ENCODE measurements at places on chromosomes 7 and 10.
A peak's percentile ranks its signal among the peaks of the same experiment; 100 is the strongest.

- no peak for DNase-seq
Observed at GRCh38 chr7:11847336-11847735, 15.3 kb upstream of the THSD7A start.

- no peak for DNase-seq
Observed at GRCh38 chr7:94059746-94060145, 55.6 kb upstream of the BET1 start.

DNA sequence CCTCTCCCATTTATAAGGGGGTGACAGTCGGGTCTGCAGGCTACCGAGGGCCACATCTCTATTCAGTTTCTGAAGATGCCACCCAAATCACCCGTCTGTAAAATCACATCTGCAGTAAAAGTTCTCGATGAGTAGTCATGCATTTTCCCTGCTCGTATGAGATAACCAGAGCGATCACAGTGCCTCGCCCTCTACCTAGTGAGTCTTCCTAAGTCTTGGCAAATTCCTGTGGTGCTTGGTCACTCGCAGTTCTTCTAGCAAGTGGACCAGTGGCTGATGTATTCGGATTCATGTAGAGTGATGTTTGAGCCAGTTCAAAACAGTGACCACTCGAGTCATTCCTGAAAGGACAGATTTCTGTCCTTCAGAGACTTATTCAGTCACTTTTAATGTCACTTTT, 44.9 kb downstream of the INSYN2A start:
- no peak for DNase-seq

DNA sequence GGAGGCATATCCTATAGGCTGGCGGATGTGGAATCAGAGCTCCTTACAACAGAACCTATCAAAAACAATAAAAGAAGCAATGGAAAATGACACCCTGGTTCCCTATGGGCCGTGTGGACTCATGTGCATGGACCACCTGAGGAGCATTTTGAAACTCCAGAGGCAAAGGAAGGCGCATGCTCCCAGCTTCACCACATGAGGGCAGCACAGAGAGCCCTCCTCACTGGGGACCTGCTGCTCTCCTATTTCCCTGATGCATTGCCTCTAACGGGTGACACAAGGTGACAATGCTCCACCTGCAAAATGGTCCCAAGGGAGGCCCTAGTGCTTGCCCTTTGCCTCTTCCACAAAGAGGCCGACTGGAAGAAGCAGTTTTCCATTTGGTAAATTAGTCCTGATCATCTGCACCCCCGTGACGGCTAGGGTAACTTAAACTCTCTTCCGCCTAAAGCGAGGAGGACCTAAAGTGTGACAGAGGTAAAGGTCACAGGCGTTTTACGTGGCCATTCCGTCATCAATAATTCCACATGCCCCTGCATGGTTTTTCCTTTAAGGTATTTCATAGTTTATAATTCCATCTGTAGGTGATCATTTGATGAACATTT, 67.7 kb downstream of the GPAM start:
- peak; percentile 7 for DNase-seq

GRCh38 chr10:78331391-78331922, 297.8 kb downstream of the RPS24 start:
- DNase-seq = no peak

DNA sequence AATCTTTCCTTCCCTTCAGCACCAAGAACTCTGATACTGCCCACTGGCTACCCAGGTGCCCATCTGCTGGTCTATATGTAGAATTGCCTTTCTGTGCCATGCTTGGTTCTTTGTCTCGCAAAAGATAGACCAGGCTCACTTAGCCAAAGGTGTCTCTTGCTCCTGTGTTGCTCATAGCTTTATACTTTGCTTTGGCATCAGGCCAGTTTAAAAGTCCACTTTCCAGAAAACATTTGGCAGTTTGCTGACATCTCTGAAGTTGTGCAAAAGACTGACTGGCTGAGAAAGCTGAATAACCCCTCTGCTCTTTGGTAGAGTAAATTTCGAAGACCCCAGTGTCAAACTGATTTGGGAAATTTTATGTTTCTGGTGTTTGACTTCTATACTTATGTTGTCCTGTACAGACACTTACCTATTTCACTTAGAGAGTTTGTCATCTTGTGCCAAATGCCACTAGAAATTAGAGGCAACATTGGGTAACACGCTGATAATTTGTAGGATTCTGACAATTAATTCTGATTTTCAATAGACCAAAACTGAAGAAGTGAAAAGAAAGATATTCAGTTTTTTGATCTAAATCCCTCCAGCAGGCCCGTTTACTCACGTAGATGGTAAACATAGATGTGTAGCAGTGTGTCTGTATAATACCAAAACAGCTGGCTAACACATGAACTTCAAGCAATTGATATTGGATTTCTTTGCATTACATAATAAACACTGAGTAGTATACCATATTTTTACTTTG, 91.1 kb downstream of the CPED1 start:
- no peak for DNase-seq

- no peak for DNase-seq
Observed at GRCh38 chr7:45711161-45711490, 137.0 kb downstream of the ADCY1 start.

- DNase-seq = no peak
Observed at GRCh38 chr10:8048281-8049008, 6.0 kb upstream of the GATA3 start.

DNA sequence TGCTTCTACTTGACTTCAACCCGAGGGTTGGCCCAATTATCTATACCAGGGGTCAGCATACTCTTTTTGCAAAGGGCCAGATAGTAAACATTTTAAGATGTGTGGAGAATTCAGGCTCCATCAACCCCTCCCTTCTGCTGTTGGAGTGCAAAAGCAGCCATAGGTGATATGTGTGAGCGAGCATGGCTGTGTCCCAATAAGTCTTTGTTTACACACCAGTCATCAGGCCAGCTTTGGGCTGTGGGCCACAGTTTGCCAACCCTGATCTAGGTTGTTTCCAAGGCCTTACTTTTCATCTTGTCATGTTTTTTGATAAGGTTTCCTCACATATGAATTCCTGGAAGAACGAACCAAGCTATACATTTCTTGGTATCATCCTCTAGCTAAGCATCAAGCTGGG, 136.9 kb upstream of the VIPR2 start:
- no peak for DNase-seq

- DNase-seq = no peak
Observed at GRCh38 chr7:138720286-138720685, 19.1 kb upstream of the SVOPL start.

GRCh38 chr10:19877466-19878255, 61.4 kb downstream of the PLXDC2 start:
- DNase-seq = no peak

GRCh38 chr10:79196470-79197461, 128.0 kb downstream of the ZMIZ1 start:
- DNase-seq = peak; percentile 56

GRCh38 chr7:19107356-19108146, 9.9 kb downstream of the TWIST1 start:
- DNase-seq = no peak

DNA sequence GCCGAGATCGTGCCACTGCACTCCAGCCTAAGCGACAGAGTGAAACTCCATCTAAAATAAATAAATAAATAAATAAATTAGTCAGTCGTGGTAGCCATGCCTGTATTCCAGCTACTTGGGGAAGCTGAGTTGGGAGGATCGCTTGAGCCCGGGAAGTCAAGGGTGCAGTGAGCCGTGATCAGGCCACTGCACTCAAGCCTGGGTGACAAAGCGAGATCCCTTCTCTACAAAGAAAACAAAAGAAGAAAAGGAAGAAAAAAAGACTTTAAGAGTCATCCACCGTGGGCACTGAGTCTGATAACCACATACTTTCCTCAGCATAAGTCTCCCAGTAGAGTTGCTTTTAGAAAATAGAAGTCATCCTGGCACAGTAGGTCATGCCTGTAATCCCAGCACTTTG, 2.6 kb downstream of the TMEM254 start:
- no peak for DNase-seq

DNA sequence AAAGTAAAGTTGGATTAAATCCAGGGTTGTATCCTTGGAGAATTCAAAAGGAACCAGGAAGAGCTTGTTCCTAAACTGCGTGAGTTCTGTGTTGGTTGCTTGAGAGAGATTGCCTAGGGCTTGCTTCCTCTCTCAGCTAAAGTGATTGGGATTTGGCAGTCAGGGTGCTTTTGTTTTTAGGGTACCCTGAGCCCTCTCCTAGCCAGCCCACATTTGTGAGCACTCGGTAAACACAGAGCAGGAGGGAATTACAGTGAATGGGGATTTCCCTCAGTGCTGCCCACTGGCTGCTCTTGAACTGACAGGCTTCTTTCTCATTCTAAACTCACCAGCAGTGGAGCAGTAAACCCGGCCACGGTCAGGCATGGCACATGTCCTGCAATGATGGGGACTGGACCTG, 146.9 kb downstream of the TPST1 start:
- no peak for DNase-seq

DNA sequence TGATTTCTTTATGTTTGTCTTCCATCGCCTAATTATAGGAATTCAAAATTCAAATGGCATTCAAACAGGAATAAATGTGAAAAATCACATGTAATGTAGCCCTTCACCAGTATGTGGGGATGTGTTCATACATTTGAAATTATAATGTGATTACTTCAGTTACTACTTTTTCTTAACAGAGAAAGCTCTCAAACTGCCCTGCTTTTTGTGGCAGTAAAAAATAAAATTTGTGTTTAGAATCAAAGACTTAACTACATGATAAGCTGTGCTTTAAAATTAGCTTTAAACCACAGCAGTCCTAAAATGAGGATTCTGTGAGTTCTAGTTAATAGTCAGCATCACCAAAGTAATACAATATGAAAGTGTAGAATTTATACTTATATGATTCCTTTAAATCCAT, 7.8 kb upstream of the HERC4 start:
- peak; percentile 39 for DNase-seq

DNA sequence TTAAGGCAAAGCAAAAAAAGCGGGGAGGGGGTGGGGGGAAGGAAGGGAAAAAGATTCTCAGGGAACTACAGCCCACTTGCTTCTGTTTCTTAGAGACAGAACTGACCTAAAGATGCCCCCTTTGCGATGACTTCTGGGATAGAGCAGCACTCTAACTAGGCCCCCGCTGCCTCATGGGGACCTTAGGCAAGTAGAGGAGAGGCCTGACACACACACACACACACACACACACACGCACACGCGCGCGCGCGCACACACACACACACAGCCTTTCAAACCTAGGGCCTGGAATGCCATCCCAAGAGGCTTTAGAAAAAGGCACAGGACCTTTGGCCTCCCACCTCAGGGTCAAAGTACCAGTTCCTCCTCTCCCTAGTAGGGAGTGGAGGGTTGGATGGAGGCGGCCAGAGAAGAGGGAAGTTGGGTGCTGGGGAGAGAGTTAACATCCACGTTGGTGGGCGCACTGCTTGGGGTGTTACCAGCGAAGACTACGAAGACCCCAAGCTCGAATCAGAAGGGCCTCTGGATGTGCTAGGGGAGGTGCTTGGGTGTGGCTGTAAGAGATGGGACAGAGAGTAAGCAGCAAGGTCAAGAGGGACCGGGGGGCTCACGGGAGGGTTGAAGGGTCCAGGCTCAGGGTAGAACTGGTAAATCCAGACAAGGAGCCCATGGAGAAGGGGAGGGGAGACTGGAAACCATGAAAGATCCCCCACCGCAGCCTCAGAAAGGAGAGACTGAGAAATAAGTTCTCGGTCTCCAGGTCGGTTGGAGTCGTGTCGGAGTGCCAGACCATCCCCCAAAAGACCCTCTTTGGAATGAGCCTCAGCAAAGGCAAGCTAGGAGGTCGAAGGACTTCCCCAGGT, 1.2 kb upstream of the COL1A2 start:
- DNase-seq = no peak

DNA sequence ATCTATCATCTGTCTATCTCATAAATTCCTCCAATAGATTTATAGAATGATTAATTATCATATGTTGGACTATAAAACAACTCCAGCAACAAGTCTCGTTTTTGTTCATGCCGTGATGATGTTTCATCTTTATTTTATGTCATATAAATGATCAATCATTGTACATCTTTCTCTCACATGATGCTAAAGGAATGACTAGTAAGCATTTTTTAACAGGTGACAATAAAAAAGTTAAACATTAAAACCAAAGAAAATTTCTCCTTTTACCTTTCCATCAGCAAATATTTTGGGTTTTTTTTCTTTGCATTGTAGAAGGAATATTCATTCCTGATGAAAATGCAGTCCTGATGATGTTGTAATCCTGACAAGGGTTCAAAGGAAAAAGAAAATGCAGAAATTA, 41.4 kb downstream of the AKR1C3 start:
- no peak for DNase-seq

GRCh38 chr7:22762866-22763265, 35.9 kb downstream of the IL6 start:
- DNase-seq = no peak

- no peak for DNase-seq
Observed at GRCh38 chr10:86657396-86658011, 3.2 kb downstream of the OPN4 start.

GRCh38 chr10:30502266-30503060, 68.5 kb downstream of the MAP3K8 start:
- no peak for DNase-seq

DNA sequence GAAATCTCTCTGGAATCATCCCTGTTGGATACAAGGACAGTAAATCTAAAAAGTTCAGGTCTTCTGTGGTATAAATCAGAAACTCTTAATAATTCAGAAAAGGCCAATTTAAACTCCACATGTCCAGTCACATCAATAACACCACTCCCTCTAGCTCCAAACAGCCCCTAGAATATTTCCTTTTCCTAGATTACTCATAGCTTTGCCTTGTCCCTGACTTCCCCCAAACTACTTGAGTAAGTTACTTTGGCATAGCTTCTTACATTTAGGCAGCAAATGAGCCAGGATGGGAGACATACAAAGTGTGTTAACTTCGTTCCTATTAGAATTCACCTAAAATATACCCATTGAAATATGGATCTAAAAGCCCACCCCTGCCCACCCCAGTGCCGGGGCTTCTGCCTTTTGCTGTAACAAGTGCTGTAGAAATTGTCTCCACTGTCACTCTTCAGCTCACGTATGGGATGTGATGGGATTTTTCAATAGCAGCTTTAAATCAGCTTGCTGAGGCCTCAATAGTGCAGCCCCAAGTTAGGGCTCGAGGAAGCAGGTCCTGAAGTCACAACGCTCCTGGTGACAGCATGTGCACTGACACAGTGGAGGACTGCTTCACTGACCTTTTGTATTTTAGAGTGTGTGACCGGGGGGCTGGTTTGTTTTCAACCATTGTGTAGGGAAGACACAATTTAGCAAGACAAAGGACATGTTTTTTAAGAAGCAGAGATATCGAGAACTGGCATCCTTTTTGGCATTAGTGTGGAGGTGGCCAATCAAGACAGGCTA, 218.2 kb upstream of the KMT2E start:
- peak; percentile 30 for DNase-seq

- DNase-seq = no peak
Observed at GRCh38 chr10:52703898-52704297, 68.7 kb downstream of the MBL2 start.

- DNase-seq = no peak
Observed at GRCh38 chr7:65475040-65475726, 101.5 kb downstream of the ZNF92 start.

DNA sequence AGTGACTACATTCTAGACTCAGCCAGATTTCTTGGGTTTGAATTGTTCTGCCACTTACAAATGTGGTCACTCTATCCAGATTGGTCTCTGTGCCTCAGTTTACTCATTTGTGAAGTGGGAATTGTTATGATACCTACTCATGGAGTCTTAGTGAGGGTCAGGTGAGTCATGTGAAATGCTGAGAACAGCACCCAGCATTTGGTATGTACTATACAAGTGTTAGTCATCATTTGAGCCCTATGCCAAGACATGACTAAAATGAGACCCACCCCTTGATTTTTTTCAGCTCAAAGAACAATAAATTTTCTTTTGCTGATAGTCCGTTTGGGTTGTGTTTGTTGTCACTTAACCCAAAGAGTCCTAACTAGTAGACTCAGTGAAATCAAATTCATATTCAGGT, 92.8 kb downstream of the CHN2 start:
- DNase-seq = peak; percentile 80

- DNase-seq = peak; percentile 27
Observed at GRCh38 chr7:111113263-111114017, 22.5 kb downstream of the LRRN3 start.
